ENCODE measurements at places on chromosomes 4 and X. TPM values are rescaled to one million over a fixed set of nuclear protein-coding genes. Genes with fewer than 3 reads are reported as not detected.

GRCh38 chr4:173522951-173523395, 7.1 kb downstream of the HAND2 start:
- no peak for DNase-seq

DNA sequence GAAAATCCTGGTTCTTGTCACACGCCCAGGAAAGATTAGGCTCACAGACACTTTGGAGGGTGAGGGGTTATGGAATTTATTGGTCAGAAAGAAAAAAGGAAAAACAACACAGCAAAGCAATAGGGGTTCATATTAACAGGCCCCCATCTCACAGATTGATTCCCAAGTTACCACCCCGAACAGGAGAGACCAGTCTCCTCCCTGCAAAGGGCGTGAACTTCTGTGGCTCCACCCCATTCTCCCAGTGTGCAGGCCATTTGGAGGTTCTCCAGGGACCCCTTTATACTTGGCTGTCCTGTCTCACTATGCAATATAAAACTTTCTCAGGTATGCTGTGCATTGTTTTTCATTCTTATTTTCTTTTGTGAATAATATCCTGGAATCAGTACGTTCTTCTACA, 7.4 kb downstream of the FGF2 start:
- DNase-seq, result no peak

DNA sequence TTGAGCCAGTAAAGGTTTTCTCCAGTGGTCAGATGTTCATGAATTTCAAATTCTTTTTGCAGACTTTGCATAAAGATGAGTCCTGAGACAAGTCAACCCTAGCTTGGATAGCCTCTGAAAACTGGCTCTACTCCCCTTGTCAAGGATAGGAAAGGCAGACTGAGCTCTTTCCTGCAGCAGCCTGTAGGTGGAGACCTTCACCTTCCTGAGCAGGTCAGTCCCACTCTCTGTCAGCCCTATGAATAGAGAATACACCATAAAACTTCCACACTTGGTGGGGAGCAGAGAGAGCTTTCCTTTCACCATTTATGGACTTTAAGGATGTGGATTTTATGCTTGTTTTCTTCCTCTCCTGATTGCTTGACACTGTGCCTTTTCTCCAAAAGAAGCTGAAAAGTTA, 41.9 kb downstream of the PCDH19 start:
- DNase-seq, result no peak

DNA sequence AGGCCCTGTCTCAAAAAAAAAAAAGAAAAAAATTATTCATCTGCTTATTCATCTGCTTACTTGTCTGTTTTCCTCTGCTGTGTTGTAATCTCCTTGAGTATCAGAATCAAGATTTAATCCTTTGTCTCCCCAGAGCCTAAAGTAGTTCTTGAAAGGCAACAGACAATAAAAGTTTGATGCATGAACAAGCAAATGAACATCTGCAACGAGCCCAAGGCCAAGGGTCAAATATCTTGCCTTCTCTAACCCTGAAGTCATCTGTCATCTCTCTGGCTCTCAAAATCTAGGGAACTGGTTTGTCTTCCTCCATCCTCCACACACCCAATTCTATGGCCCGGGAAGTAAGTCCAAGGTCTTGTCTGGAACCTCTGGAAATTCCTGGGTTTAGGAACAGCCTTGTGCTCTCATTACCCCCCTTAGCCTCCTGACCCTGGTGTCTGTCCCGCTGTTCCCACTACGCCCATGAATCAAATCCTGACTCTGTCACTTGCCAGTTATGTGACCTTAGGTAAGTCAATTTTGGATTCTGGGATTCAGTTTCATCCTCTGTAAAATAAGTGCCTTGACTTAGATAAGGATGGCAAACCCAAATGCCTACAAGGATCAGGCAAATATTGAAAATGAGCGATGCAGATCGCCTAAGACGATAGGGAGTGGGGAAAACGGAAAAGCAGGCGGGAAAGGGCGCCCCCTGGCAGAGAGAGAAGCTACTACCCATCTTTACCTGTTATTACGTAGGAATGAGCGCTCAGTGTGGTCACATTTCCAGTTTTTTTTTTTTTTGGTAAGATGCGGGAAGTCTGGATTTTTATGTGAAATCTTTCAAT, 102.7 kb upstream of the DHX15 start:
- no peak for DNase-seq

- no peak for DNase-seq
Measured at GRCh38 chr4:105162123-105162796, 15.6 kb downstream of the TET2 start.

DNA sequence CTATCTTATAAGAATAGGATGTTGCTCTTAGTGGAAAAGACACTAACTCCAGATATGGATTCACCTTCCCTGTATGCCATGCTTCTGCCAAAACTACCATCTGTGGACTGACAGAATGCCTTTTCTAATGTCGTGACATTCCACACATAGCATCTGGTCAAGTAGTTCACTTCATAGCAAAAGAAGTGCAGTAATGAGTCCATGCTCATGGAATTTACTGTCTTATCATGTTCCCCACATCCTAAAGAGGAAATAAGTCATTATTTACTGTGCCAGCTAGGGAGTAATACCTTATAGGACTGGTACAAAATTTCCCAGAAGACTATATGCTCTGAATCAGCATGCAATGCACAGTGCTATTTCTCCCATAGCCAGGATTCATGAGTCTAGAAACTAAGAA, 562.4 kb downstream of the TLL1 start:
- DNase-seq, result no peak

DNA sequence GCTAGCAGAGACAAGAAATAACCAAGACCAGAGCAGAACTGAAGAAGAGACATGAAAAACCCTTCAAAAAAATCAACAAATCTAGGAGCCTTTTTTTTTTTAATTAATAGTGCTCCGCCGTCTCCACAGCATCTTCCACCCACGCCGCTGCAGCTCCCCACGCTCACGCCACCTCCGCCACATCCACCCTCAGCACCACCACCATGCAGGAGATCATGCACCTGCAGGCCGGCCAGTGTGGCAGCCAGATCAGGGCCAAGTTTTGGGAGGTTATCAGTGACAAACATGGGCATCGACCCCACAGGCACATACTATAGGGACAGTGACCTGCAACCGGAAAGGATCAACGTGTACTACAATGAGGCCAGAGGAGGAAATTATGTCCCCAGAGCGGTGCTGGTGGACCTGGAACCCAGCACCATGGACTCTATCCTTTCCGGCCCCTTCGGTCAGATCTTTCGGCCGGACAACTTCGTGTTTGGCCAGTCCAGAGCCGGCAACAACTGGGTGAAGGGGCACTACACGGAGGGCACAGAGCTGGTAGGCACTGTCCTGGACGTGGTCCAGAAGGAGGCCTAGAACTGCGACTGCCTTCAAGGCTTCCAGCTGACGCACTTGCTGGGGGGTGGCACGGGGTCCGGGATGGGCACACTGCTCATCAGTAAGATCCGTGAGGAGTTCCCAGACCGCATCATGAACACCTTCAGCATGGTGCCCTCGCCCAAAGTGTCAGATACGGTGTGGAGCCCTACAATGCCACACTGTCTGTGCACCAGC, 171.2 kb downstream of the THOC2 start:
- DNase-seq, result no peak

DNA sequence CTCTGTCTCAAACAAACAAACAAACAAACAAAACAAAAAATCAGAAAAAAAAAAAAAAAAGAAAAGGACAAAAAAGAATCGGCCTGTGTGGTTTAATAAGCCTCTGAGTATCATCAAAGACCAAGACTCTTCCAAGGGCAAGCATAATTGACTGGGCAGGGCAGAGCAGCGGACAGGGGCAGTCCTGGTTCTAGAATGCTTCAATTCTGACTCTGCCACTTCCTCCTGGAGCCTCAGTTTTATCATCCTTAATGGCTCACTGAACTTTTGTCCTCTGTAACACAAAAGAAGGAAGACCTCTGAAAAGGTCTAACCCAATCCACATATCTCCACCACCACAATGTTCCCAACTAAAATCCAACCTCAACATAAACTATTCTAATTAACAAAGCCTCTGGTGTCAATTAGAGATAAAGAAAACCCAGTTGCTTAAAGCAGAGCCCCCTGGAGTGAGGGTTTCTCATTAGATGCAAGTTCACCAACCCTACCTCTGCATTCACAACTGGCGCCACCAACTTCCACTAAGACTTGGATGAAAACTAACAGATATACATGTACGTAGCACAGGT, 51.7 kb downstream of the TBC1D9 start:
- no peak for DNase-seq

GRCh38 chr4:171928336-171928735, 115.1 kb downstream of the GALNTL6 start:
- no peak for DNase-seq

DNA sequence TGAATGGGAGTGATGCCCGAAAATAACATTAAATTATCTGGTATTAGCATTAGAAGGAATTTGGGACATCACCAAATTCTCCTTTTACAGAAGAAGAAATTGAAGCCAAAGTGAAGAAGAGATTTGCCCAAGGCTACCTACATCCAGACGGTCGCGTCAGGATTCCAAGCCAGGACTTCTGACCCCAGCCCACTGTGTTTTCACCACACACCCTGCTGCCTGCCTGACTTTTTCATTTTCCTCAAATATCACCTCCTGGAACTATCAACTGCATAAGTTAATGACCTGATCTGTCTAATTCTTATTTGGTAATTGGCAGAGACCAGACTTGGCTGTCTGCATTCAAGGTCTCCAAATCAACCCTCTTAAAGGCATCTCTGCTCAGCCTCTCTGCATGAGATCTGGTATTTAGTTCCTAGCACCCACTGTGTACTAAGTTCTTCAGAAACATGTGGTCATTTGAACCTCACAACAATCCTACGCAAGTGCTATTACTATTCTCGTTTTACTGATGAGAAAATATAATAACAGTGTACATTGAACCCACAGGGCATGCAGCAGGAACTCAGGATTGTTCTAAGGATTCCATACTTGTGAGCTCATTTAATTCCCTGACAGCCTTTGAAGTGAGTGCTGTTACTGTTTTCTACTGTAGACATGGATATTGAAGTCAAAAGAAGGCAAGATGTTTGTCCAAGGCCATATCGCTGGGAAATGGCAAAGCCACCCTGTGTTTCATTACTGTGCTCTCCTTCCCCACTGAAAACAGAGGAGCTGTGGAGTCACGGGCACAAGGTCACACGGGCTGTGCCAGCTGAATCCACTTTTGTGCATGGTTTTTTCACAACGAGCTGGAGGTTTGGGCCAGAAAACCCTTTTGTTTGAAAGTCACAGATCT, 195.2 kb upstream of the C1QTNF7 start:
- no peak for DNase-seq

DNA sequence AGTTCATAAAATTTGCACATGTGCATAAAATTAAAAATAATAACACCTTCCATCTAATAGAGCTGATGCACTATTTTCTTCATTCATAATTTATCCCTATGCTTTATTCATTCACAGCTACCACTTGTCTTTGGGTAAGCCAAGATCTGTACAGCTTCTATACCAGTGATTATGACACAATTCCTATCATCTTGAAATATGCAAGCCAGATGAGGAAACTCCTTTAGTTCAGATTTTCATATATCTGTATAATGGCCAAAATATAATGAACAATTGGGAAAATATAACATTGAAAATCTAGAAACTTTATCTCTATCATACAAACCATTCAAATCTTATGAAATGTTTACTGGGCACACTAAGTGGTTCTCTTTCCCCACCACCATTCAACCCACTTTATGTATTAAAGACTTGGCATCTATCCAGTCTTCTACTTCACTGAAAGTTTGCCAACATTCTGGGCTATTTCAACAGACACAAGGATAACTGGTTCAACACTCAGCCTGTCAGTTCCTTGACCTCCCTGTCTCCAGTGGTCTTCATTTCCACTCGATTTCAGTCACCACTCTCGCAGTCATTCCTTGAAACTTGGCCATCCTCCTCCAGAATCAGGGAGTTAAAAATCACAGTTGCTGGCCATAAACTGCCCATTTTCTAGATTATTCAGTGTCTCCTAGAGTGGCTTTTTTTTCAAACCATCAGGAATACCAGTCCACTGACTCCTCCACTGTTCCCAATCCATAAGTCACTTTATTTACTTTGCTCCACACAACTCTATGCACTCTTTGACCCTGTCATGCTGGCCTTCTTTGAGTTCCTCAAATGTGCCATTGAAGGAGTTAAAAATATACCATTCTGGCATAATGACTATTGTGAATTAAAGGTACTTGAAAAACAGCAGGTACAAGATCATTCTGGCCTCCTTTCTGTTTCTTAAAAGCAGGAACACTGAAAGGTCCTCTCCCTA, 85.5 kb downstream of the CAMK2D start:
- no peak for DNase-seq

Gene ELF4
- 0.31 TPM for total RNA-seq

Gene SOX3
- 5.6 TPM for total RNA-seq

Gene TMPRSS11F
- not detected for total RNA-seq

Gene NAP1L3
- 126 TPM for total RNA-seq

Gene PLP1
- total RNA-seq, result 9.4 TPM

All from occipital lobe (tissue), 3 donors.